Activated T-cell treated with anti-CD3 and anti-CD28 coated beads, Interleukin-2, amount 50 U/mL, for 72 hours (primary cell): ENCODE measurements at places on chromosomes 1 and 21. TPM values are rescaled to one million over a fixed set of nuclear protein-coding genes. Genes with fewer than 3 reads are reported as not detected.

Gene MROH9
- total RNA-seq = not detected

Gene MYCL
- 0.30 TPM for total RNA-seq

Gene LRRN2
- not detected for total RNA-seq

Gene GJB4
- not detected for total RNA-seq

Gene PRDX6
- 136 TPM for total RNA-seq

Gene HENMT1
- total RNA-seq = 25.1 TPM

- H3K4me3 ChIP-seq = peak overlapping the region; percentile 75
- H3K27me3 ChIP-seq = no peaks in the 10 kb centered on the region
- peak overlapping the region; percentile 89 for H3K27ac ChIP-seq
- no peaks in the 10 kb centered on the region for H3K36me3 ChIP-seq
- peak; percentile 63 for DNase-seq
These were observed 124.7 kb downstream of the PCBP3 start for GRCh38 chr21:45768011-45768739.

DNA sequence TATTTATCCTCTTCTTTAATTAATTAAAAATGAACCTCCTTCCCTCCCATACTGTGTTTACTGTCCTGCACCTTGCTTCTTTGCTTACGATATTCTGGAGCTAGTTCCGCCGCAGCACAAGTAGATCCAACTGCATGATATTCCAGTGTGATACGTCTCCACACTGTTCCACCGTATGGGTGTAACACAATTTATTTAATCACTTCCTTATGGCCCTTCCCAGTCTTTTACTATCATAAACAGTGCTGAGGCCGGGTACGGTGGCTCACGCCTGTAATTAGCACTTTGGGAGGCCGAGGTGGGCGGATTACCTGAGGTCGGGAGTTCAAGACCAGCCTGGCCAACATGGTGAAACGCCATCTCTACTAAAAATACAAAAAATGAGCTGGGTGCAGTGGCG lies 25.7 kb downstream of the CNST start:
- H3K27me3 ChIP-seq = no peaks in the 10 kb centered on the region
- no peak overlapping the region for H3K4me3 ChIP-seq
- H3K27ac ChIP-seq = no peak overlapping the region
- H3K36me3 ChIP-seq = peaks cover 3% of the 10 kb centered on the region

DNA sequence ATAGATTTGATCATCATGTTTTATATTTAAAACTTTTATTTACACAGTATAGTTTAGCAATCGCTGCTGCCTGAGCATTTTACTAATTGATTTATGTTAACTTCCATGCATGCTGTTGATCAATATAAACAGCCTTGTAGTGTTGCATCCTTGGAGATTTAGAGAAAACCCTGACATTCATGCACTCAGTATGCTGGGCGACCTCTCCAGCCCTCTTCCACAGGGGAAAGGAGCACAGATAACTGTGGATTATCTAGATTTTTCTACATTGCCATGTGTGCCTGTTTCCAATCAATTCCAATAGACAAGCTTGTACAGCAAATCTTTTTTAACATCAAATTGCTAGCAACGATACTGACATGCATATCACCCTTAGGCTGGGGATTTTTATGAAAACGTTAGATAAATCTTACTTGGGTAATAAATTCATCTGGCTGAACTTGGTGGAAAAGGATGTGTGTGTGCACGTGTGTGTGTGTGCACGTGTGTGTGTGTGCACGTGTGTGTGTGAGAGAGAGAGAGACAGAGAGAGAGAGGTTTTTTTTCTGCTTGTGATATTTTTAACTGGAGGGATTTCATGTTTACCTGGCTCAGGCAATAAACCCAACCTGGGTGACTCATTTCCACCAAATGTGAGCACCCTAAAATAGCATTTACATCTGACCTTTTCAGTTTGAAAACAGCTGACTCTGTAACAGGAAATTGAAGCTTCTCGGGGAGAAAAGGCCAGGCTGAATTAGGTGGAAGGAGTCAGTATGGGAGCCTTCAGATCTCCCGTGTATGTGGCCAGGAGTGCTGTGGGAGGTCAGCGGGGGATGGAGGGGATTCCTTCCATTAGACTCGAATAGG lies 339.8 kb downstream of the PRDM2 start:
- no peak overlapping the region for H3K4me3 ChIP-seq
- DNase-seq = no peak
- H3K4me1 ChIP-seq = peaks cover 5% of the 10 kb centered on the region
- H3K27me3 ChIP-seq = peaks cover 12% of the 10 kb centered on the region
- peaks cover 9% of the 10 kb centered on the region for H3K36me3 ChIP-seq

DNA sequence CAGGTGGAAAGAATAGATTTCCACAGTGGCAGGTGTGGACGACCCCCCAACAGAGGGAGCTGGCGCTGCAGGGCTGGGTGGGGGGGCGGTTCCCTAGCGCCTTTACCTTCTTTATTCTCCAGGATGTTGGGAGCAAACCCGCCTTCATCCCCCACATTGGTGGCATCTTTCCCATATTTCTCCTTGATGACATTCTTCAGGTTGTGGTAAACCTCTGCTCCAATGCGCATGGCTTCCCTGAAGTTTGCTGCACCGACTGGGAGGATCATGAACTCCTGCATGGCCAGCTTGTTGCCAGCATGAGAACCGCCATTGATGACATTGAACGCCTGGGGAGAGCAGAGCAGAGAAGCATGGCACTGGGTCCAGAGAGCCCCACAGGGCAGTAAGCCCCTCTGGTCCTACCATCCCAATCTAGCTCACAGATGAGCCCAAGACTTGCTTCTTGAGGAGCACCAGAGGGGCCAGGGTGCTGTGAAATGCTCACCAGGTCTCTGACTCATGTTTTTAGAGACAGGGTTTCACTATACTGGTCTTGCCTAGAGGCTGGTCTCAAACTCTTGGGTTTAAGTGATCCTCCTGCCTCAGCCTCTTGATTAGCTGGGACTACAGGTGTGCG lies 12.2 kb downstream of the ENO1 start:
- peak overlapping the region; percentile 82 for H3K27ac ChIP-seq
- peaks cover 24% of the 10 kb centered on the region for H3K36me3 ChIP-seq
- H3K4me3 ChIP-seq = peak overlapping the region; percentile 5
- peaks cover 74% of the 10 kb centered on the region for H3K4me1 ChIP-seq
- no peak for DNase-seq

GRCh38 chr1:246165826-246166709 lies 341.0 kb downstream of the SMYD3 start:
- H3K27ac ChIP-seq = no peak overlapping the region
- no peaks in the 10 kb centered on the region for H3K36me3 ChIP-seq
- H3K4me3 ChIP-seq = no peak overlapping the region
- DNase-seq = no peak

- no peak for DNase-seq
- H3K27me3 ChIP-seq = peaks cover 8% of the 10 kb centered on the region
- peaks cover 7% of the 10 kb centered on the region for H3K36me3 ChIP-seq
- no peak overlapping the region for H3K4me3 ChIP-seq
- H3K27ac ChIP-seq = no peak overlapping the region
These were observed 35.5 kb upstream of the ZNF362 start for GRCh38 chr1:33220676-33221384.

- peaks cover 16% of the 10 kb centered on the region for H3K36me3 ChIP-seq
- DNase-seq = no peak
- H3K4me1 ChIP-seq = peaks cover 29% of the 10 kb centered on the region
- H3K27me3 ChIP-seq = no peaks in the 10 kb centered on the region
- H3K27ac ChIP-seq = peak overlapping the region; percentile 75
These were observed 63.7 kb downstream of the NVL start for GRCh38 chr1:224266105-224266914.

DNA sequence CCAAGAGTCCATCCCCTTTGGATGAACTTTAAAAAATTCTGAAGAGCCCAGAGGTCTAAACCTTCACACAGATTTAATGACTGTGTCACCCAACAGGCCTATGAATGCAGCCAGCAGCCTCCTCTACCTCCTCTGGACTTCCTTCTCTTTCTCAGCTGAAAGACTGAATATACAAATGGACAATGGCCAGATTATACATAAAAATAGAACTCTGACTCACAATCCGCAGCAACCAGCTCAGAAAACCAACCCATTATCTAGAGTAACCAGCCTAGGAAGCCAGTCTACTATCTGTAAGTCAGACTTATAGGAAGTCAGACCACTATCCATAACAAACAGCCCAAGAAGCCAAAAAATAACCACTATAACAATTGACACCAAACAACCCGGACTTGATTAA lies 224.5 kb downstream of the ASTN1 start:
- no peak overlapping the region for H3K27ac ChIP-seq
- no peak overlapping the region for H3K4me3 ChIP-seq
- no peaks in the 10 kb centered on the region for H3K27me3 ChIP-seq
